Motor neuron (in vitro differentiated cells): ENCODE measurements at places on chromosomes 12 and 14. TPM values are rescaled to one million over a fixed set of nuclear protein-coding genes. Genes with fewer than 3 reads are reported as not detected.

DNA sequence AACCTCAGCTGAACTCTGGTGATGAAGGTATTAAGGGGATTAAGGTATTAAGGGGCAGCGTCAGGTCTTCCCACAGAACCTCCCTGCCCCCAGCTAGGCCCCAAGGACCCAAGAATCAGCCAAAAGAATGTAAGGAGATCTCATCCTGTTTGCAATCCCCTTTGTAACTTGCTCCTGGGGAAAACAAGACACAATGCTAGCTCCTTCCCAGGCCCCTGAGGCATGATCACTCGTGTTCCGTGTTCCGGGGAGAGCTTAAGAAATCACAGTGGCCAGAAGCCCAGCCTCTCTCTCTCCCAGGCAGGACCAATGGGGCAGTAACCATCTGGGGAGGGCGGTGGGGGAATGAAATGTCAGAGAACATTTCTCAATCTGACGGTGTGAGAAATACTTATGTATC, 33.2 kb downstream of the PIGH start:
- ATAC-seq, result no peak

- no peak for ATAC-seq
Measured at GRCh38 chr14:101004954-101005353, 101.4 kb upstream of the RTL1 start.

- no peak for ATAC-seq
Measured at GRCh38 chr12:79689061-79689476, 1.7 kb downstream of the PAWR start.

- no peak for ATAC-seq
Measured at GRCh38 chr12:91127751-91128150, 16.5 kb upstream of the LUM start.

Gene ING4
- total RNA-seq, result 33.5 and 34.3 TPM in 2 replicates

GRCh38 chr12:96343347-96343954, 56.8 kb downstream of the CDK17 start:
- no peak for ATAC-seq

GRCh38 chr12:102423462-102423861, 56.9 kb downstream of the IGF1 start:
- no peak for ATAC-seq
